Tibial artery (tissue), 4 donors: ENCODE measurements at places on chromosomes 3 and 15.

DNA sequence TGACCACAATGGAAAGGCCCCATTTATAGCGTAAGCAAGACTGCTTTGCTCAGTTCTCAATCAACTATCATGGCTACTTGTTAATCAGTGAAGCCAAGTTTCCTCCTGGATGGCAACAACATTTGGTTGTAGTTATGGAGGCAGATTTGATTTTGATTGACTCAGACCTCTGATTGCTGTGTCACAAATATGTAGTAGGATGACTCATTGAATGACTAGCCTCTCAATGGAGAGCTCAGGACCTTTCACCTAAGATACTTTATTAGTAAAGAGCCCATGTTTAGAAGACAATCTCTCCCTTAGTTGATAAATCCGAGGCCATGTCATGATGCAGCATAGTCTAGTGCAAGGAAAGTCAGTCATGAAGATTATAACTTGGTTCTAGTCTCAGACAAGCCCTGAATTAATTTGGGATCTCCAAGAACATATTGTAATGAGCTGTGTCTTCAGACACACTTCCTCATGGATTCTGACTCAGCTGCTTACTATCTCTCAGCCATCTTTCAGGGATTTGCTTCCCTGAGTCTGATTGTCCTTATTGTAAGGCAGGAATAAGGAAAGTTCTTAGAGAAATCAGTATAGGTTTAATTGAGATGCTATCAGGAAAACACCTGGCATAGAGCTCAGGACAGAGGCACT lies 397.4 kb upstream of the TMCO5A start:
- DNase-seq = no peak

- no peak for DNase-seq
Measured at GRCh38 chr3:184366619-184367289, 5.2 kb downstream of the POLR2H start.

- no peak for DNase-seq
Measured at GRCh38 chr3:153051427-153052095, 110.5 kb upstream of the RAP2B start.

DNA sequence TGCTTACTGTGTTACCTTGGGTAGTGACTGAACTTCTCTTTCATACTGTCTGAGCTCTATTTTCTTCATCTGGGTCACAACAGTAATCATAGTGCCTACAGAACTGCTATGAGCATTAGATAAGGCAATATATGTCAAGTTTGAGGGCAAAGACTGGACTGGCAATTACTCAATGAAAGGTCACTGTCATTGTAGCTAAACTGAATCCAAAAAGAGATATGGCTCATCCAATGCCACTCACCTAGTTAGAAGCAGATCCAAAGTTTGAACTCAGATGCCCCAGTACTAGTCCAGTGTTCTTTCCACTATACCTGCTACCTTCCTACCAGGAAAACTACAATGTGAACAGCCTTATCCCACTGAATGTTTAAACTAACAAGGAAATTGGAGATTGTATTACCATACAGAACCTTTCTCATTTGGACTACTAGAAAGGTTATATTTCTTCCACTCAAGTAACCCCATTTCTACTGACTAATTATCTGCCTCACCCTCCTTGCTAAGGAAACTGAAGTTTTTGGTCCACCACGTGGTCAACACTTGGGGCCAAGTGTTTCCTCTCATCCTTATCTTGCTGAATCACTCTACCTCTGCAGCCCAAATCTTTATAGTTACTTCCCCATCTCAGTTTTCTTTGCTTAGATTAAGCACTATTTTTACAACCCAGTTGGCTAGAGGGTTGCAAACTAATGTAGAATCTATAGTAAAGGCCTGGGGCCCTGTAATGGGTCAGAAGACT lies 202.3 kb upstream of the LPP start:
- DNase-seq = no peak

- no peak for DNase-seq
Measured at GRCh38 chr3:113254171-113254947, 43.0 kb downstream of the BOC start.
